NT2/D1 (cell line): ENCODE measurements at places on chromosomes 3 and 15.

- DNase-seq, result no peak
Observed at GRCh38 chr15:45187894-45188830, at the start of gene SHF. Gene SHF (minus strand): TSS chr15:45187966. CDS start chr15:45187951, 15 bp downstream.

GRCh38 chr3:62965311-62965710 lies 90.1 kb upstream of the CADPS start:
- no peak for DNase-seq

GRCh38 chr3:50428007-50428633 lies 68.8 kb upstream of the TMEM115 start:
- DNase-seq, result no peak

DNA sequence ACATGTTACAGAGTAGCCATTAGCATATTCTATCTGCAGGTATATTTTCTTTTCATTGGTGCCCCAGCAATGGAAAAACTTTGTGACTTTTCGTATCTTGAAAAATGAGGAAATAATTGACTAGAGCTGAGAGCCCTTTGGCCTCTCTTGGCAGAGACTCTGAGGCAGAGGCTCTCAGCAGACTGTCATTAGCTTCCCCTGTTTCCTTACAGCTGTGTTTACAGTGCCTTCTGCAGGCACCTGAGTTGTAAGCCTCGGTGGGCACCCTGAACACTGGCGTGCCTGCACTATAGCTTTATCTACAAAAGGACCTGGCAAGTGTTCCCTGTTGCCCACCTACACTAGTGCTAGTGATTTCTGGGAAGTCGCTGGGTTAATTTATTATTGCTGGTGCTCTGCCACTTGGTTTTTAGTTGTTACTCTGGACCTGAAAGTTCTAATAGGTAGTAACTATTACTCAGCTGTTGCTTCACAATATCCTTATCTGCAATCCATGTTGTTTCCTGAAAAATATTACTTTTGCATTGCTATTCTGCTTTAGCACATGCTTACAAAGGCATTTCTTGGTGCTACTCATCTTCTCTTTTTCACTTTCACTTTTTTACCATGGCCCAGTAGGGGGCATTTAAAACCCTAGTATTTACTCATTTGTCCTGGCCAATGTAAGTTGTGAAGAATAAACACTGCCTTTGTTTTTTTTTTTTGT lies 7.8 kb upstream of the GPR171 start:
- DNase-seq, result no peak

GRCh38 chr15:74821091-74821789 lies 5.2 kb upstream of the CPLX3 start:
- no peak for DNase-seq

DNA sequence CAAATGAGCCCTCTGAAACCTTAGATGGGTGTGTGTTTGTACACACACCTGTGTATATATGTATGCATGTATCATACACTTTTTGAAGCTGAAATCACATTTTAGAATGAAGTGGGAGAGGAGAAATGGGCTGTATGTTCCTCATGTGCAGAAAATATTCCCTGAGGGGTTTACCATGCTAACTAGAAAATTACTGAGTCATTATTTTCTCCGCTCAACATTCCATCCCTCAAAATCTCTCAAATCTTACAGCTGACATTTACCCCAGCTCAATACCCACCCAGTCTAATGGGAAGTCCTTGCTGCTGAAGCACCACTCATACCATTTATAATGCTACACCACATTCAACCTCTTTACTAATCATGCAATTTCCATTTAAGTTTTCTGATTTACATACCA lies 138.6 kb downstream of the P2RY1 start:
- DNase-seq, result no peak

GRCh38 chr3:189325454-189325853 lies 153.7 kb downstream of the TPRG1 start:
- DNase-seq, result no peak

DNA sequence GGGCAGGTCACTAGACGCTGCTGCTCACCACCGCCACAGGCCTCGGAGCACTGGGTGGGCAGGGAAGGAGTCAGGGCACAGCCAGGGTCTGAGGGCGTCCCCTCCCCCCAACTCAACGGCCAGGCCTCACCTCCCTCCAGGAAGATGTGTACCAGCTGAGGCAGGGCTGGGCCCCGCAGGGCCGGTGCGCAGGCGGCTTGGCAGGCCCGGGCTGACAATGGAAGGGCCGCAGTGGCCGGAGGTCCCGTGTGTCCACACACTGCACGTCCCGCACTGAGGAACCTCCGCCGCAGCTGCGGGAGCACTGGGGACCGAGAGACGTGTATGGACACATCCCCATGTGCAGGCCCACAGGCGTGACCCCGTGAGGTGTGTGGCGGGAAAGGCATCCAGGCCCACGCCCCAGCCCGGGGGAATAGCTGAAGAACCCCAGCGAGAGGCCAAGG lies 47.4 kb downstream of the ADAMTS7 start:
- no peak for DNase-seq

DNA sequence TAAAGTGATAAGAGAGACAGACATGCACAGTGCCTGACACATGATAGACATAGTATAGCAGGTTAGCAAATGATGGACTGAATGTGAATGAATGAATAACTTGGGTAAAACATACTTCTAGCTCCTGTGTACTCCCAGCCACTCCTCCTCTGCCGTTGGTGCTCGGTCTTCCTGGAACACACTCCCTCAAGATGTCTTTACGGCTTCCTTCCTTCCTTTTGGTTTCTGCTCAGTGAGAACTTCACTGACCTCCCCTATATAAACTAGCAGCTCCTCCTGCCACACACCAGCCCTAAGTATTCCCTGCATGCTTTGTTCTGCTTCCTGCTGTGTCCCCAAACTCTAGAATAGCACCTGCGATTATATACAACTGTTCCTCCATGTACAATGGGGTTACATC lies 50.2 kb downstream of the RAD54L2 start:
- DNase-seq, result no peak

- no peak for DNase-seq
Observed at GRCh38 chr3:194713299-194714136, 27.8 kb downstream of the FAM43A start.

- no peak for DNase-seq
Observed at GRCh38 chr15:70037292-70037640, 60.5 kb downstream of the TLE3 start.

GRCh38 chr3:44074181-44074580 lies 167.5 kb upstream of the TOPAZ1 start:
- no peak for DNase-seq

- no peak for DNase-seq
Observed at GRCh38 chr15:50380089-50380488, 25.1 kb upstream of the GABPB1 start.

DNA sequence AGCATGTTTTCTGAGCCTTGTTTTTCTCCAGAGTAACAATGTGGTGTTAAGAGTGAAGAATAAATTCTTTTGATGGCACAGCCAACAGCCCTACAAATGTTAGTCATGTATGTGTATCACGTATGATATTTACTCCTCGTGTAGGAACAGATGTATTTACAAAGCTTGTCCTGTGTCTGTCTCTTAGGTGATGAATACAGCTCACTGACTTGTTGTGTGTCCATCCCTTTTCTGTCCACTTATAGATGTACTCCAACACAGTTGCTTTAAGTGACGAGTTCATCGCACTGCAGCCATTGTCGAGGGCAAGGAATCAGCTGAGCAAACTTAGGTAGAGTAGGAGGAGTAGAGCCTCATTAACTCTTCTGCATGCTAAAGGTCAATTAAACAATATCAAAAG lies 78.1 kb downstream of the DCUN1D1 start:
- no peak for DNase-seq

- DNase-seq, result peak; percentile 70
Observed at GRCh38 chr3:195863121-195864061, 45.0 kb downstream of the TNK2 start.

DNA sequence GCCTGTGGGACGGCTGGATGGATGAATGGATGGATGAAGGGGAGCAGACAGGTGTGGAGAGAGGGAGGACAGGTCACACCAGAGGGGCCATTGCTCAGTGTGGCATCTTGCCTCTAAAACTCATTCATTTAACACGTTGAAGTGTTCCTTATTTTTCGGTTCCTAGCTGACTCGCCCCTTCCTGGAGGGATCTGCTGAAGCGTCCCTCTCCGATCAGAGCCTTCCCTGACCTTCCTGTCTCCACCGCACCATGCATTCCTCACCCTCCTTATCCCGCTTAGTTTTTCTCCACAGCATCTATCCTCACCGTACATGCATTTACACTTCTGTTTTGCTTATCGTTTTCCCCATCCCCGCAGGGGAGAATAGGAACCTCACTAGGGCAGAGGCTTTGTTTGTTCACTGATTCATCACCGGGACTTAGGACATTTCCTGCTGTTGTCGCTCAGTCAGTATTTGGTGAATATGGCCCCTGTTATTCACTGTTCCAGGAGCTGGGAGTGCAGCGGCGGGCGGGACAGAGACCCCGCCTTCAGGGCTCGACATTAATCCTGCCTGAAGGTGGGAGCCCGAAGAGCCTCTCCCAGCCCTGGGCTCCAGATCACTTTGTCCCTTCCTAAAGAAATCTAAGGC lies 32.0 kb downstream of the FOXL2 start:
- DNase-seq, result no peak

DNA sequence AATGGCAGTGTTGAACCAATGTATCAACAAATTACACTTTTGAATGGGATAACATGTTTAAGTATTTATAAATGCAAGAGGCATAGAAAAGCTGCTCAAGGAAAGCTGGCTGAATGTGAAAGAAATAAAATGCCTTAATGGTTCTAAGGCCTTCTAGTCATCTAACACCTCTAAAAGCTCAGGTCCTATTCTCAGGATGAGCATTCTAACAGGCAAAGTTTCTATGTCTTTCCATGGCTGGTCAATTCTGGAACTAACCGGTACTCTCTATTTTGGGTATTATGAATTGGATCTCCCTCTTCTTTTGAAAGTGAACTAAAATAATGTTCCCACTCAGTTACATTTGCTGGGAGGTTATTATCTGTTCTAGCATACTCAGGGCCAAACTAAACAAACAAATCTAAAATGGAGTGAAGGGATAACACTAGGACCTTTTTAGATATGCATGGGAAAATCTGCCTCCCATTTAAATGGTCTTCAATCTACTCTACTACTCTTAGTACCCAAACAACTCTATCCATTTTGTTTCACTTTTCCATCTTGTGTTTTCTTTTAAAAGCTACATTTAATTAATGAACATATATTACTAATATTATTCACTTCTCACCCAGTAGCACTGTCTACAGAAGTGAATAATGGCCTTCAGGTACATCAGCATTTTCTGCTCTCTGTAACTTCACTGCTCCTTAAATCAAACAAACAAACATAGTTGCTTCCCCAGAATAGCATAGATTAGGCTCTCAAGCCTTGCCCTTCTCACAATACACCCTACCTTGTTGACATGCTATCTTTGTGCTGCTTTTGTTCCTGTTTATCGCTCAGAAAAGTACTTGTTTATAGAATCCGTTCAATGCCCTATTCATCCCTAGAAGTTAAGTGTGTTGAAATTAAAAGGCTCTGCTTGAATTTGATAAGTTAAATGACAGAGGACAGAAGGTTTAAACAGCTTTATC lies 46.4 kb downstream of the CBLB start:
- no peak for DNase-seq
